Natural killer cell treated with Interleukin-12 subunit alpha and Interleukin-12 subunit beta and Interleukin-15 and Interleukin-18, amount 100 ng/mL, for 72 hours (primary cell): ENCODE measurements at places on chromosomes 16 and 17. TPM values are rescaled to one million over a fixed set of nuclear protein-coding genes. Genes with fewer than 3 reads are reported as not detected.

Gene KRT36
- total RNA-seq = not detected

Gene TBC1D28
- not detected for total RNA-seq

Gene WNT9B
- not detected for total RNA-seq

DNA sequence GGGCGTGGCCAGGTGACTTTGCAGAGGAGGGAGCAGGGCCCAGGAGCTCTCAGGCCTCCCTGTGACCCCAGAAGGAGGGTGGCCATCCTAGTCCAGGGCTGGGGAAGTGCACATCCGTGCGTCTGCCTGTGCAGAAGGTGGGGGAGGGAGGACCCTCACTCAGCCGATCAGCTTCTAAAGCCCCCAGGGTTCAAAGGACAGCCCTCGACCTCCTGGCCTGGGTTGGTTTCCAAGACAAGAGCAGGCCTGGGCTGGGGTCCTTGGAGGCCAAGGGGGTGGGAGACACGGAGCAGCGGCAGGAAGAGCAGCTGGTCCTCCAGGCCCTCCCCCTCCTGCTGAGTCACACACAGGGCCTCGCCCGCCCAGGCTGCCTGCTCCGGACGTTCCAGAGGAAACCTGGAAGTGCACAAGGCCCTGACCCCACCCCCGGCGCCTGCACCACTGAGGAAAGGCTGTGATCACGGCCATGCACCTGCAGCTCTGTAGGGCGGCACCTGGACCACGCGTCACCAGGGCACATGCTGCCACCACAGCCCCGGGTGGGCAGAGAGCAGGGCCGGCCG, 67.1 kb upstream of the ZNF469 start:
- no peak for DNase-seq

GRCh38 chr17:69757688-69758430, 317.2 kb upstream of the KCNJ16 start:
- DNase-seq = no peak

- DNase-seq = no peak
These were observed 146.8 kb upstream of the GSE1 start for GRCh38 chr16:85466304-85466700.

GRCh38 chr16:17557949-17558348, 87.2 kb upstream of the XYLT1 start:
- DNase-seq = no peak
